H54 (cell line): ENCODE measurements at places on chromosomes 5 and 9.

- DNase-seq, result no peak
Observed at GRCh38 chr5:90144625-90145327, 264.8 kb downstream of the CETN3 start.

DNA sequence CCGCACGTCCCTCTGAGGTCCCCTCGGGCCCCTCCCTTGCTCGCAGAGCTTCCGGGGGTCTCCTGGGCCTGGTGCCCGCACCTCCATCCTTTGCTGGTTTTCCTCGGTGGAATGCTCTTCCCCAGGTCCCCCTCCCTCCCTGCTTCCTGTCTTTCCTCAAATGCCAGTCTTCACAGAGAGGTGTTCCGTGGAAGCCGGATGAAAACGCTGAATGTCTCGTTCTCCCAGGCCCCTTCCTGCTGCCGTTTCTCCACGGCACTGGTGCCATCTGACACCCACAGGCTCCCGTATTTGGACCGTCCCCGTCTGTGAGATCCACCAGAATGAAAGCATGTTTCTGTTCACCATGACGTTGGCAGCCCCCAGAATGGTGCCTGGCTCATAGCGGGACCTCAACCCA, 4.1 kb downstream of the OR2V1 start:
- no peak for DNase-seq

DNA sequence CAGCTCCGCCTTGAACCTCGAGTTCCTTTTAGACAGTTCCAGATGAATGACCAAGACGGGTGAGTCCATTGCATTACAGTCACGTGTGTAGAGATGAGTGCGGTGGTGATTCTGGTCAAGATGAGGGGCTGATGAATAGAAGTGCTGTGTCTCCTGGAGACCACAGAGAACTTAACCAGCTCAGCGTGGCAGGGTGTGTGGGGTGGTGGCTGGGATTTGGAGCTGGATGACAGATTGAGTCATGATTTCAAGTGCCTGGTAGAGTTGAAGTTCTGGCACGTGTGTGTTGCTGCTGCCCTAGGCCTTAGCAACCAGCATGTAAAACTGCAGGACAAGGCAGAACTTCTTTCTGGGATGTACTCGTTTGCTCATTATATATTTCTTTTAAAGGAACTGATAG, 53.3 kb downstream of the PRRC2B start:
- no peak for DNase-seq

- DNase-seq, result no peak
Observed at GRCh38 chr5:116543501-116543900, 31.1 kb downstream of the SEMA6A start.

DNA sequence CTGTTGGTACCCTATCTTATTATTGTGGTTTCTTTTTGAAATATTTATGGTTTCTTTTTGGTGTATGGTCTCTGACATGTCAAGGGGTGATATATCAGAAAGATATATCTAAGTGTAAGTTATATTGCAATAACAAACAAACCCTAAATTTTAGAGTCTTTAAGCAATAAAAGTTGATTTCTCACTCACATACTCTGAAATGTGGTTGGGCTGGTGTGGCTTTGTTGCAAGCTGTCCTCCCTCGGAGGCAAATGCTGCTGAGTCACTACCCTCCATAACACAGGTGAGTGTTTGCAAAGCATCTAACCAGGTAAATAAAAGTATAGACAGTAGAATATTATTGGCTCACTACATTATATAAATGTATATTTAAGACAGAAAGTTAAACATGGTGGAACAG, 253.2 kb downstream of the CDH18 start:
- DNase-seq, result no peak

GRCh38 chr9:107141967-107142366, 141.1 kb upstream of the RAD23B start:
- DNase-seq, result no peak

- DNase-seq, result no peak
Observed at GRCh38 chr5:140205216-140205615, 30.2 kb downstream of the CYSTM1 start.

DNA sequence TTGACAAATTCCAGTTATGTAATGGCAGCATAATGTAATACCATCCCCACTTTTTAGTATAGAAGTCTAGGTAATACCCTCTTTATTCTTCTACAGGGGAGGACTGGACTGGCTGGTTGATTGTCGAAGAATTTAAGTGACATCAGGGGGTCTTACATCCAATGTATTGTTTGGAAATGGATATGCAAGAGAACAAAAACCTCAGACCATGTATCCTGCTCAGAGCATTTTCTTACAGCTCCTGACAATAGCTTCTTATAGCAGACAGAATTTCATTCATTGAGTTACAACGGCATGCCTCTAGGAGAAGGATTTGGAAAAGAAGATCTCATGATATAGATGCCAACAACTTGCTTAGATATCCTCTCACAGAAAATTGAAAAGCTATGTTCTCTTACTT, 2032.3 kb downstream of the EFNA5 start:
- DNase-seq, result no peak

DNA sequence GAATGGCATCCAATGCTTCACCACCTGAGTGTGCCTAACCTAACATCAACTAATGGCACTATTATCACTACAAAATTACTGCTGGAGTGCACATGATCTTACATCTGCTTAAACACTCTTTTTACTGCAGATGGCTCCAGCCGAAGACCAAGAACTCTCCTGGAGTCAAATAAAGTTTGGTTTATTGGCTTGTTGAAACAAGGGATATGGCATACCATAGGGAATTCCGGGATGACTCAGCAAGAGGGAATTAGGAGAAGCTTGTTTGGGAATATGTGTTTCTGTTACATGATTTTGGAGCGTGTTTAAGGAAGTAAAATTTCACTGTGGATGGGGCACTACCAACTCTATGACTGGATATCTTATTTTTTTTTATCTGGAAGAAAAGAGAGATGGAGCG, 872.6 kb downstream of the DTWD2 start:
- no peak for DNase-seq

GRCh38 chr5:122426301-122426700, 114.3 kb downstream of the SNCAIP start:
- DNase-seq, result no peak

DNA sequence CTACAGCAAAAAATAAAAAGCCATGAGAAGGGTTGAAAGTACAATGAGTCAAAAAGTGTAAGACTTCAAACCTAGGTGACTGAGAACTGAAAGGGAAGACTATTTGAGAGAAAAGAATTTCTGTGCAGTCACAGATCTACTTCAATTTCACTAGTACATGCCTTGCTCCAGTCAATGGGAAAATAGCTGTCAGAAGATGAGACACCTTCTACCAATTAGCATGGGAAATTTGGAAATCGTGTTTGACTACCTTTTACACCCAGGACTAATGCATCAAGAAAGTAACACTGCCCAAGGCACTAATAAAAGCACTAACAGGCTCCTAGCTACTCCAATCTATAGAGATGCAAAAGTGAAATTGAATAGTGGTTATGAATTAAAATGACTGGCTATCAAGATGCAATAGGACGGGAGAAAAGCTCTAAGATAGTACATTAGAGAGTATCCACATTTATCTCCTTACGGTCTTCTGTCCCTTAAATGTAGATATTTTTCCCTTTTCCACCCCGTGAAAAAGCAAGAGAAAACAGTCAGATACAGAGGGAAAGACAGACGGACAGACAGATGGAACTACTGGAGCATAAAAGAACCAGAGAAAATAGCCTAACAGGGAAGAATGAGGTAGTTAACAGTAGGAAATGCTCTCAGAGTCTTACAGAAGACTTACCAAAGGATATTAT, 15.2 kb downstream of the ERP44 start:
- DNase-seq, result no peak

DNA sequence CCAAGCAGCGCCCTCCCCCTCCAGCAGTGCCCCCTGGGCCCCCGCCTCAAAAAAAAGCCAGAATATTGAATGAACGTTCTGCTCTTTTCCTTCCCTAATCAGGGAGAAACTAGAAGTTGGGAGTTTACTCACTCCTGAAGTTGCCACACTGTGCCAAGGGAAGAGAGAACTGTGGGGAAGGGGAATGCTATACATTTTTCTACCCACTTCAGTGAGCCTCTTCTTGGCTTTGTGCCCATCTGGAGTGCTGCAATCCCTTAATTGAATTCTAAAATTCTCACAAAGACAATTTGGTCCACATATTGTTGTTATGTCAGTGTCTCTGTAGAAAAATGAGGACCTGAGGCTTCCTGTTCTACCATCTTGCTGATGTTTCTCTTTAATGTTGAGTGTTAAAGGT, 443.7 kb downstream of the DIRAS2 start:
- no peak for DNase-seq

- DNase-seq, result no peak
Observed at GRCh38 chr9:131395157-131396098, 1.5 kb downstream of the PRRC2B start.

- peak; percentile 6 for DNase-seq
Observed at GRCh38 chr5:99141534-99142128, 212.8 kb upstream of the CHD1 start.

DNA sequence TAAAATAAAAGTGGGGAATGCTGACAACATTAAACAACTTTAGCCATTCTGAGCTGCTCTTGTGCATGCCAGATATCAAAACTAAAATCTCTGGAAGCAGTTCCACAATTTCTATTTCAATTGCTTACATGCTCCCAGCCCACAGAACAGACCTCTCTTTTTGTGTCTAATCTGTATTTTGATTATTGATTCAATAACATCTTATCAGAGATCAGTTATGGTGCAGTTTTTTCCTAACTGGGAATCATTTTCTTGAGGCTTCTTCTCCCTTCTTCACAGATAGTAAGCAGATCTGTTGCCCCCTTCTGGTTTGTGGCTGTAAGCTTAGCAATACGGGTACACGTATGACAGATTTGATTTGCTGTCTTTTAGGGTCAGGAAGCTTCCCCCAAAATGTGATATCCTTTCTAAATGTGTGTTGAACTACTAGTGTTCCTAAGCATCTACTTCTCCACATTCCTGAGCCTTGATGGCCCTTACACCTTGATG, 39.4 kb downstream of the MRPS27 start:
- no peak for DNase-seq

GRCh38 chr5:173210877-173211276, 24.1 kb downstream of the NKX2-5 start:
- DNase-seq, result no peak

- no peak for DNase-seq
Observed at GRCh38 chr5:65790371-65791163, 68.6 kb downstream of the NLN start.

GRCh38 chr5:56025151-56025885, 30.6 kb upstream of the IL6ST start:
- no peak for DNase-seq
